ENCODE measurements at places on chromosomes 1 and 21.

DNA sequence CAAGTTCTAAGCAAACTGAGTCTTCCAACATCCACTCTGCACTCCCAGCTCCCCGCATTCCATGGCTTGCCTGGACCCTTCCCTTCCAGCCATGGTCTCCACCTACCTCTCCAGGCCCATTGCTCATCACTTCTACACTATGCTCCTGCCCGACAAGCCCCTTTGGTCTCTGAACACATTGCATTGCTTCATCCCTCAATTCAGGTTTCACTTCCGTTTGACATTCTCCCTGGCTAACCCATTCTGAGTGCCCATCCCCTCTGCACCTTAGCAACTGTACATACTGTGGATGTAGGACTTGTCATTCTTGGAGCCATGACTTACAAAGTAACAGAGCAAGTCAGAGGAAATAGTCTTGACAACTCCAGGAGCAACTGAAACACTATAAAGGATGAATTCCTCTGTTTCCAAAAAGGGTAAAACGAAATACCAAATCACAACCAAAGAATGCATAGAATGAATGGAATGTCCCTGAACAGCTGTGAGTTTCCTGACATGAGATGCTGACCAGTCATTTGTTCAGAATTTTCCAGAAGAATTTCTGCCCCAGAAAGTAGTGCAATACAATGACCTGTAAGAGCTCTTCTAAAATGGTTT, 66.7 kb downstream of the KCNJ6 start:
- H3K4me3 ChIP-seq: no peak overlapping the region
- H3K36me3 ChIP-seq: no peaks in the 10 kb centered on the region
- no peak for DNase-seq

DNA sequence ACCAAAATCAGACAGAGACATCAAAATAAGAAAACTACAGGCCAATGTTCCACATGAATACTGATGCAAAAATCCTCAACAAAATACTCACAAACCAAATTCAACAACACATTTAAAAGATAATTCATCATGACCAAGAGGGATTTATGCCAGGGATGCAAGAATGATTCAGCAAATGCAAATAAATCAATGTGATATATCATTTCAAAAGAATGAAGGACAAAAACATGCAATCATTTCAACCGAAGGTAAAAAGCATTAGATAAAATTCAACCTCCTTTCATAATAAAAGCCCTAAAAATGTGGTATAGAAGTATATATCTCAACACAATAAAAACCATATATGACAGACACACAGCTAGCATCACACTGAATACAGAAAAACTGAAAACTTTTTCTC, 81.5 kb upstream of the LYPLAL1 start:
- no peak overlapping the region for H3K4me3 ChIP-seq
- H3K4me1 ChIP-seq: no peaks in the 10 kb centered on the region
- no peaks in the 10 kb centered on the region for H3K36me3 ChIP-seq
- H3K27me3 ChIP-seq: no peaks in the 10 kb centered on the region

GRCh38 chr1:178613271-178613945, 100.5 kb downstream of the TEX35 start:
- no peaks in the 10 kb centered on the region for H3K4me1 ChIP-seq
- H3K36me3 ChIP-seq: no peaks in the 10 kb centered on the region
- DNase-seq: no peak
- H3K4me3 ChIP-seq: no peak overlapping the region

- H3K36me3 ChIP-seq: no peaks in the 10 kb centered on the region
- H3K27ac ChIP-seq: no peak overlapping the region
- H3K27me3 ChIP-seq: no peaks in the 10 kb centered on the region
Observed at GRCh38 chr21:44484498-44485253, 29.4 kb downstream of the LRRC3 start.

DNA sequence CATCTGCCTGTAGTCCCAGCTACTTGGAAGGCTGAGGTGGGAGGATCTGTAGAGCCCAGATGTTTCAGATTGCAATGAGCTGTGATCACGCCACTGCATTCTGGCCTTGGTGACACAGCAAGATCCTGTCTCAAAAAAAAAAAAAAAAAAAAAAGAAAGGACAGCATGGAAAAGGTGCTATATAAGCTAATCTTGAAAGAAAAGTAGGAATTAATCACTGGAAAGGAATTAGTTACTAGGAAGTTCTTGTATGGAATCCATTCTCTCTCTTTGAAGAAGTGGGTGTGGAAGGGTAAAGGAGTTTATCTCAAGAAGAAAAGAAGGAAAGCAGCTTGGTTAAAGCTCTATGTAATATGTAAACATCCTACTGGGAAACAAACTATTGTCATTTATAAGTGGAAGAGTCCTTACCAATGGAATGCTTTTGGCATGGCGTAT, 339.2 kb downstream of the DPYD start:
- no peaks in the 10 kb centered on the region for H3K36me3 ChIP-seq
- H3K27me3 ChIP-seq: no peaks in the 10 kb centered on the region
- no peak overlapping the region for H3K27ac ChIP-seq
- H3K4me1 ChIP-seq: no peaks in the 10 kb centered on the region

- no peaks in the 10 kb centered on the region for H3K4me1 ChIP-seq
- H3K27me3 ChIP-seq: no peaks in the 10 kb centered on the region
- H3K36me3 ChIP-seq: no peaks in the 10 kb centered on the region
- no peak overlapping the region for H3K4me3 ChIP-seq
- DNase-seq: no peak
- no peak overlapping the region for H3K27ac ChIP-seq
Observed at GRCh38 chr1:168408884-168409283, 128.2 kb downstream of the TBX19 start.

GRCh38 chr1:21247892-21248715, 42.2 kb downstream of the ECE1 start:
- no peaks in the 10 kb centered on the region for H3K4me1 ChIP-seq
- no peaks in the 10 kb centered on the region for H3K36me3 ChIP-seq
- H3K27ac ChIP-seq: no peak overlapping the region
- DNase-seq: no peak
- H3K27me3 ChIP-seq: no peaks in the 10 kb centered on the region

GRCh38 chr1:222911866-222912265, 97.0 kb downstream of the DISP1 start:
- no peaks in the 10 kb centered on the region for H3K4me1 ChIP-seq
- H3K27me3 ChIP-seq: no peaks in the 10 kb centered on the region
- no peak for DNase-seq

DNA sequence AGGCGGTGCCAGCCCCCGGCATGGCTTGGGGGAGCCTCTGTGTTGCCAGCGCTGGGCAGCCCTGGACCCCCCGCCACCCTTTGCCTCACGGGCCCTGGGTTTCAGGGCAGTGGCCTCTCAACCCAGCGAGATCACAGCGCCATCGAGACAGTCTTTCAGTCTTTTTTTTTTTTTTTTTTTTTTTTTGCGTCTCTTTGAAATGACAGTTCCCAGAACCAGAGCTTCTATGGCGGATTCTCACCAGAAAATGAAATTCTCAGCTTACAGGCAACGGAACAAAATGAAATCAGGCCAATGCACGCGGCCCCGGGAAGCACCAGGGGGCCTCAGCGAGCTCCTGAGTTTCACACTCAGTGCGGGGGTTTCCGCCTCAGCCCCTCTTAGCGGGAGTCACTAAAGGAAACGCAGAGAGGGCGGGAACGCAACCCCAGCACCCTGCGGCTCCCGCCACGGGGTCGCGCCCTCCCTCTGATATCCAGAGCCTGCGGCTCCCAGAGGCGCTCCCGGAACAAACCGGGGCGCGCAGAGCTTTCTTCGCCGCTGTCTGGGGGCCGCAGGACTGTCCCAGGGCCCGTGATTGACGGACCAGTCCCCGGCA, 8.0 kb upstream of the COL6A1 start:
- peaks cover 14% of the 10 kb centered on the region for H3K4me1 ChIP-seq
- peak overlapping the region; percentile 98 for H3K27ac ChIP-seq
- no peaks in the 10 kb centered on the region for H3K36me3 ChIP-seq
- H3K27me3 ChIP-seq: no peaks in the 10 kb centered on the region

DNA sequence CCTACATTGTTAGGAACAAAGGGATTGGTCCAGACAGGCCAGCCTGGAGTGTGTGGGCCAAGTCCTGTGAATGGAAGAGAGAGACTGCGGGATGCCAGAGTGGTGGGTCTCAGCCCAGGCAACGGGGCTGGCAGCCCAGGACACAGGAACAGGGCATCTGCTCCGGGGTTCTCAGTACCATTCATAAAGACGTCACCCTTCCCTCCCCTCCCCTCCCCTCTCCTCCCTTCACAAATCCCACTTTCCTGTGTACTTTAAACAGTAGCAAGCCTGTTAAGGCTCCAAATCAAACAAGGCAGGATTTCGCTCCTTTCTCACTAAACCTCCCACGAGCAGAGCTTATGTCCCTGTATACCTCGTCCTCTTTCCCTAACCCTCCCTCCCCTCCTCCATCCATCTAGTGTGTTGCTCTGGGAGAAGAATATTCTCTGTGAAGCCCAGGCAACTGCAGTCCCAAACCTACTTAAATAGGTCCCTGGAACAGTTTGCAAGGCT, 4.2 kb upstream of the PLXNA2 start:
- H3K4me3 ChIP-seq: no peak overlapping the region
- no peaks in the 10 kb centered on the region for H3K27me3 ChIP-seq
- H3K36me3 ChIP-seq: no peaks in the 10 kb centered on the region
- no peaks in the 10 kb centered on the region for H3K4me1 ChIP-seq
- DNase-seq: no peak
- no peak overlapping the region for H3K27ac ChIP-seq

DNA sequence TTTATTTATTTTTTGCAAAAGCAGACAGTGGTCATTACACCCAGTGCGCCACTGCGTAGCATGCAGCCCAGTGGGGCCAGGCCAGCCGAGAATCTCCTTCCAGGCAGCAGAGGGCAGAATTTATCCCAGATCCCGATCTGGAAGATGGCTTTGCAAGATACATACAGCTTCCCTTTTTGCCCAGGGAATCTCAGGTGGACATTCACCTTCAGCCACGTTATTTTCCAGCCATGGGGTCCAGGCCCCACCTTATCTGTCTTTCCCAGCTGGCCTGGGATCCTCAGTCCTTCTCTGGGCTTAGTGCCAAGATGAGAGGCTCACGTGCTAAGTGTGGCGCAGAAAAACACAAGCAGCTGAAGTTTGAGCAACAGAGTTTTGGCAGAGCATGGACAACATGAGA, 123.6 kb downstream of the AJAP1 start:
- H3K27me3 ChIP-seq: no peaks in the 10 kb centered on the region
- no peak overlapping the region for H3K4me3 ChIP-seq
- H3K4me1 ChIP-seq: no peaks in the 10 kb centered on the region
- H3K36me3 ChIP-seq: no peaks in the 10 kb centered on the region
- H3K27ac ChIP-seq: no peak overlapping the region

DNA sequence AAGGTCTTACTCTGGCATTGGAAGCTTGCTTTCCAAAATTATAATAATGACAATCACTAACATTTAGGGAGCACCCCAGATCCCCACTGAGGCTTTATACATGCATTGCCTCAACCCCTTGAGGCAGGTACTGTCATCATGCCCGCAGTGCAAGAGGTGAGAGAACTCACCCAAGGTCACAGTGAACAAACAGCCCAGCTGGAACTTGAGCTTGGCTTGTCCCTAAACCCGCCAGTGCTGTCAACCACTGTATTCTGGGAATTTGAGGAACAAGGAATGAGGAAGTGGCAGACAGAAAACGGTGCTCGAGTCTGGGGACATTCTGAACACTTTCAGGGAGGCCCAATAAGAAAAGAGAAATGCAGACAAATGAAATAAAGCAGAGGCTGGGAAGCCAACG, 34.6 kb upstream of the TLR5 start:
- no peaks in the 10 kb centered on the region for H3K4me1 ChIP-seq
- H3K36me3 ChIP-seq: no peaks in the 10 kb centered on the region
- no peak overlapping the region for H3K4me3 ChIP-seq
- DNase-seq: no peak

DNA sequence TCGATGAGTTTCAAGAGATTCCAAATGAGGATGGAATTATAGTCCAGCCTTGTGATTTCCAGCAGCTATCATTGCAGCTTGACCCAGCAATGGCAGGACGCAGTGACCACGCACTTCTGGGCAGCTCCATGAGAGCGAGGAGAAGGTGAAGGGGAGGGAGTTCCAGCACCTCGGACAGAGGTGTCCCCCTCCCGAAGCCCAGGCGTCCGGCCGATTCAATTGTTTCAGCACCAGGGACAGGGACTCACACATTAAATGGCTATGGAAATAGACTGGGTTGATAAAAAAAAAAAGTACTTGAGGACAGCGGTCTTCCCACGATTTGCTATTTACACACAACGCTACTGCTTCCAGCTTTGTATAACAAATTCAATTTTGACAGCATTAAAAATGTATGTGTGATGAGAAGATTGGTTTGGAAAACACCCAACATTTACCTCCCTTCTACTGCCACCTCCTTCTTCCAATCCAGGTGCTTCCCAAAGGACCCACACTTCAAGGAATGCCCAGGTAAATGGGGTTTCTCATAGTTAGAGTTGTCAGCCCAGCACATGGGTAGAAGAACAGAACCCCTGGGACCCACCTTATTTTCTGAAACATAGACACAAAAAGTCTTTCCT, 71.8 kb downstream of the DISP3 start:
- DNase-seq: peak; percentile 26
- H3K4me3 ChIP-seq: no peak overlapping the region
- peaks cover 5% of the 10 kb centered on the region for H3K27me3 ChIP-seq
- no peaks in the 10 kb centered on the region for H3K36me3 ChIP-seq
- no peaks in the 10 kb centered on the region for H3K4me1 ChIP-seq
- H3K27ac ChIP-seq: no peak overlapping the region

DNA sequence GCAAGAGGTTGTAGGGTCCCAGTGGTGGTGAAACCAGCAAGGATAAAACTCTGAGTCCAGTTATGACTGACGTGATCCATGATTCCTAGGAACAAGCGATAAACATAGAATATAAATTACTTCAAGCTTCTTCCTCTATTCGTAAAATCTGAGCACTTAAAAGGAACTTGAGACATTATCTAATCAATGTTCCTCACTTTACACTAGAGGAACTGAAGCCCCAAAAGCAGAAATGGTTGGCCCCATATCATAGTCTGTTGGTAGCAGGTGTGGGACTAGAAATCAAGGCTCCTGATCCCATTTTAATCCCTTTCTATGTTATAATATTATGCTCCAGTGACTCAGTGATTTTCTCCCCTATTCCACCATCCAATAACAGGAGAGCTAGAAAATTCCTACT, 21.9 kb upstream of the MNDA start:
- H3K4me1 ChIP-seq: no peaks in the 10 kb centered on the region
- no peak for DNase-seq
- H3K4me3 ChIP-seq: no peak overlapping the region
- H3K27ac ChIP-seq: no peak overlapping the region

DNA sequence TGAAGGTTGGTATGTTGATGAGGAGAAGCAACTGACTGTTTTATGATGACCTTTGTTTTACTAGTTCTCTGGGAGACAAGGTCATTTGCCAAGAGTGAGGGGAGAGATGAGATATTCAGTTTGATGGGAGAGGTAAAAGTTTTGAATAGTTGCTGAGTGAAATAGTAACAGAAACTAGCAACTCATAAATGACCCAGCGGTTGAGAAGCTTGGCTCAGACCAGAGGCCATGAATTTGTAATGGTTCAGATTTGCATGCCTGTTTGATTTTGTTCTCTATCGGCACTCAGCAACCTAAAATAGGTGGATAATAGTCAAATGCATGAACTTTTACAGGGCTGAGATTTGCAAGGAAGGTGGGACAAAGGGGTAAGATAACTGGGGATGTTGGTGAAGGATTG, 6.6 kb downstream of the CCDC30 start:
- no peak overlapping the region for H3K27ac ChIP-seq
- H3K27me3 ChIP-seq: no peaks in the 10 kb centered on the region
- DNase-seq: no peak
- H3K36me3 ChIP-seq: no peaks in the 10 kb centered on the region

All from uterus (tissue), 4 donors.